D341Med (cell line): ENCODE measurements at places on chromosomes 7 and 10.

GRCh38 chr10:113557424-113557862, 4.6 kb downstream of the HABP2 start:
- DNase-seq, result no peak

DNA sequence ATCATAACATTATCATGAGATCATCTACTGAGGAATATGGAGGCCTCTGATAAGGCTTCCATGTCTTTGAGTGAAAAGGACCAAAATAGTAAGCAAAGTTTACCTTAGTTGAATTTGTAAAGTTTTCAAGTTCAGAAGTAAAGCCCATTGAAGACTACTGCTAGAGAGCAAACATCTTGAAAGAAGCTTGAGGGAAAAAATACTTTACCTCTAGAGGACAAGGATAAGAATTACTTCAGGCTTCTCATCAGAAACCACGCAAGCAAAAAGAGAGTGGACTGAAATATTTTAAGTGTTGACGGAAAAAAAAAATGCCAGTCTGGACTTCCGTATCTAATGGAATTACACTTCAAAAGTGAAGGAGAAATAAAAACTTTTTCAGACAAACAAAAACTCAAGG, 114.3 kb downstream of the MPP7 start:
- no peak for DNase-seq

DNA sequence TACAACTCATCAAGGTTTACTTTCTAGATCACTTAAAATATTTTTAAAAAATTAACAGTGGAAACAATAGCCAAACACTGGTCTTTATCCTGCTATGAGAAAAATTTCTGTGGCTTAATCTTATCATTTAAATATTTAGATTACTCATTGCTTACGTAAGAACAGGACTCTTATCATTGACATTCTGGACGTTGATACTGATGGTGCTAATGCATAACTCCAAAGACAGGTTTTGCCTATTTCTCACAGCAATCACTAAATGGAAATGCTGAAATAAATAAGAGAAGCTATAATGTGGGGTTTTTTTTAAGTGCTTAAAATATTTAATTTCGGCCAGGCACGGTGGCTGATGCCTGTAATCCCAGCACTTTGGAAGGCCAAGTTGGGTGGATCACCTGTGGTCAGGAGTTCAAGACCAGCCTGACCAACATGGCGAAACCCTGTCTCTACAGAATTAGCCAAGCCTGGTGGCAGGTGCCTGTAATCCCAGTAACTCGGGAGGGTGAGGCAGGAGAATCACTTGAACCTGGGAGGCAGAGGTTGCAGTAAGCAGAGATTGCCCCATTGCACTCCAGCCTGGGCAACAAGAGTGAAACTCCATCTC, 195.0 kb downstream of the HGF start:
- DNase-seq, result no peak

DNA sequence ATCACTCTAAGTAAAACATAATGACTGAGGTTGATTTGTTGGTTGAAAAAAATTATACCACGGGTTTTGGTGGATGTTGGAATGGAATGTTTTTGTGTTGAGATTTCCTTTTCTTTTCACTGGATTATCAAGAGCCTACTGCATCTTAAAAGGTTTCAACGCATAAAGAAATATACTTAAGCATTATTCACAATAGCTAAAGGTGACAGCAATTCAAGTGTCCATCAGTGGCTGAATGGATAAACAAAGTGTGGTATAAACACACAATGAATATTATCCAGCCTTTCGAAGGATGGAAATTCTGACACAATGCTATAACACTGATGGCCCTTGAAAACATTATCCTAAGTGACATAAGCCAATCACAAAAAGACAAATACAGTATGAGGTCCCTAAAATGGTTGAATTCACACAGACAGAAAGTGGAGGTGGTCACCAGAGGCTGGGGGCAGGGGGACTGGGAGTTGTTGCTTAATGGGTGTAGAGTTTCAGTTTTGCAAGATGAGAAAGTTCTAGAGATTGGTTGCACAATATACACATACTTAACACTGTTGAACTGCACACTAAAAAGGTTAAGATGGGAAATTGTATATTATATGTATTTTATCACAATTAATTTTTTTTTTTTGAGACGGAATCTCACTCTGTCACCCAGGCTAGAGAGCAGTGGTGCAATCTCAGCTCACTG, 122.3 kb downstream of the NRP1 start:
- no peak for DNase-seq

DNA sequence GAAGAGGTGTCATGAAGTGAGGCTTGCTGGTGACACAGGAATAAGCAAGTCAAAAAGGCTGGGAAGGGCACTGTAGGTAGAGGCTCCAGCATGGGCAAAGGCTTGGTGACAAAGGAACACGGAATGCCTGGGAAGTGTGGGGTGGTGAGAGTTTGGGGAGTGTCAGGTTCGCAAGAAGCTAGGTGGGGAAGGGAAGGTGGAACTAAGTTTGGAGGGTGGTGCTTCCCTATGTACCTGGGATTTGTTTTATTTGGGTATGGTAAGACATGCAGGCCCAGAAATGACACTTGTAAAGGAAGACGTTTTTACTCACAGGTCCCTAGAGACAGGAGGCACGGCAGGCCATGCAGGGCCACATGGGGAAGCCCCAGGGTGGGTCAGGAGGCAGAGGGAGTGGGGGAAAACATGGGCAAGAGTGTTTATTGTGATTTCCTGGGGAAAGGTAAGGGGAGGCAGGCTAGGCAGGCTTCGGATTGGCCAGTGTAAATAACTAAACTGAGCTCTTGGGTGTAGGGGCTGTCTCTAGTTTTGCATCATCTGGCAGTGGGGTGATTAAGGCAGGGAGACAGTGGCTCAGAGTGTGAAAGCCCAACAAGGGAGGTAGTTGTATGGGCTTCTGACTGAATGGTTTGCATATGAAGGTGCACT, 52.1 kb downstream of the SH2D4B start:
- DNase-seq, result no peak

DNA sequence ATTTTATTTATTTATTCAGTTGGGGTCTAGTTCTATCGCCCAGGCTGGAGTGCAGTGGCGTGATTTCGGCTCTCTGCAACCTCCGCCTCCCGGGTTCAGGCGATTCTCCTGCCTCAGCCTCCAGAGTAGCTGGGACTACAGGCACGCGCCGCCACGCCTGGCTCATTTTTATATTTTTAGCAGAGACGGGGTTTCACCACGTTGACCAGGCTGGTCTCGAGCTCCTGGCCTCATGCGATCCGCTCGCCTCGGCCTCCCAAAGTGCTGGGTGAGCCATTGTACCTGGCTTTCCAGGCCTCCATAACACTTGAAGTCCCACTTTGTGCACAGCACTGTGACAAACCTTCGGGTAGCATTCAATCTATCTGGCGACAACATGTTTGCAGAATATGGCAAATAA, 1.0 kb upstream of the DCLRE1C start:
- no peak for DNase-seq

GRCh38 chr7:127620406-127621233, 2.7 kb upstream of the PAX4 start:
- DNase-seq, result no peak

DNA sequence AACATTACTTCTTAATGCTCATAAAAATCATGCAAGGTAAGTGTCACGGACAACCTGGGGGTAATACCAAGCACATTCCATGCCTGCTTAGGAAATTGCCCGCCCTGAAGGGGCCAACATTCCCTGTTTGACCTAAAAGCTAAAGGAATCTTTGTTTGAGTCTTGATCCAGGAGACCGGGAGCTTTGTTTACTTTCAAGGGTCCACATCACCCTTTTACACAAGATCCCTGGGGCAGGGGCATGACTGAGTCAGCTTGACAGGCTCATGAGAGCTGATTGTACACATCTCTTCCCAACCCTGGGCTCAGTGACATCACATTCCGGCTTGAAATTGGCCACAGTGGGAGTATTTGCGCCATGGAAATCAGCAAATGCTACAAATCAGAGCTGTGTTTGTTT, 248.1 kb upstream of the HABP2 start:
- no peak for DNase-seq

GRCh38 chr10:74033702-74034101, 35.8 kb downstream of the VCL start:
- DNase-seq, result no peak

- DNase-seq, result no peak
Measured at GRCh38 chr7:149624006-149624405, 126.4 kb upstream of the ZNF746 start.

DNA sequence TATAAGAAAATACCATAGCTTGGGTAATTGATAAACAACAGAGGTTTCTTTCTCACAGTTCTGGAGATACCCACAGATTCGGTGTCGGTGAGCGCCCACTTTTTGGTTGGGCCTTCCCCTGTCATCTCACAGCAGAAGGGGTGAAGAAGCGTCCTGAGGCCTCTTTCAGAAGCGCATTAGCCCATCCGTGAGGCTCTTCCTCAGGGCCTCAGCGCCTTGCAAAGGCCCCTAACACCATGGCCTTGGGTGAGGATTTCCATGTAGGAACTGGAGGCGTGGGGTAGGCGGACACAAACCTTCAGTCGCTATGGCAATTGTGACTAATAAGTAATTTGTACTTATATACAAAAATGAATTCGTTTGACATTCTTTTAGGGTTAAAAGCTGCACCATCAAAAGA, 316.0 kb downstream of the PTPRN2 start:
- DNase-seq, result no peak

GRCh38 chr7:158495786-158496185, 91.8 kb downstream of the PTPRN2 start:
- peak; percentile 50 for DNase-seq

DNA sequence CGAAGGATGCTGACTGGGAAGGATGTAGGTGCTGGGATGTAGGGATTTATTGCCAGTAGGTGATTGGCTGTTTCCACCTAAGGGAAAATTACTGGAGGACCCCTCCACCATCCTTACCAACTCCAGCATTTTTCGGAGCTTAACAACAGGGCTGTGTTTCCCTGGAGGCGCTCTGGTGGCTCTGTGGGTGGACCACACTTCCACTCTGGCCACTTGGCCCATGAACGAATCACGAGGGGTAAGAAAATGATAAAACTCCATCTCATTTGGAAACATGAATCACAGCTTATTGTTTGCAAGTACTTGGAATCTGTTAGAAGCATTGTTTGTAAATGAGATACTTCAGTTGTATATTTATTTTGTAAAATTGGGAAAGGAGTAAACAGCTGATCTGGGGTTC, 3.0 kb downstream of the DOCK1 start:
- DNase-seq, result no peak

DNA sequence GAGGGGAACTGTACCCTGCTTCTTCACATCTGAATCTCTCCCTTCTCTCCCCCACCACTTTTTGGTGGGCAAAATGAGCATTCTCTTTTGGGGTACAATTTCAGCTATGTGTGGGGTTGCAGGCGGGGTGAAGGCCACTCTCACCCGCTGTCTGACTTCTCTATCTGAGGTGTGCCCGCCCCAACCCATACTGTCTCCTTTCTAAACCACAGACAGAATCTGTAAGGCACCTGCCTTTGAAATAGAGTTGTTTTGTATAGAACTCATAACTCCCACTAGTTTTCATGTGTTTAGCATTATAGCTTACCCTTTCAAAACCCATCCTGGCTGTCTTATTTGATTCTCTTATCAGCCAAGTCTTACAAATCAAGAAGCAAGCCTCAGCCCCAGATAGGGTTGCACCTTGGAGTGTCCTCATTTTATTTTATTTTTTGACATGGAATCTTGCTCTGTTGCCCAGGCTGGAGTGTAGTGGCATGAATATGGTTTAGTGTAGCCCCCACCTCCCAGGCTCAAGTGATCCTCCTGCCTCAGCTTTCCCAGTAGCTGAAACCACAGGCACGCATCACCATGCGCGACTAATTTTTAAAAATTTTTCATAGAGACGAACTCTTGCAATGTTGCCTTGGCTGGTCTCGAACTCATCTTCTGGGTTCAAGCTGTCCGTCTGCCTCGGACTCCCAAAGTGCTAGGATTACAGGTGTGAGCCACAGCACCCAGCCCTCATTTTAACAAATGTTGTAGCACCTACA, 11.9 kb downstream of the TSPAN14 start:
- no peak for DNase-seq

DNA sequence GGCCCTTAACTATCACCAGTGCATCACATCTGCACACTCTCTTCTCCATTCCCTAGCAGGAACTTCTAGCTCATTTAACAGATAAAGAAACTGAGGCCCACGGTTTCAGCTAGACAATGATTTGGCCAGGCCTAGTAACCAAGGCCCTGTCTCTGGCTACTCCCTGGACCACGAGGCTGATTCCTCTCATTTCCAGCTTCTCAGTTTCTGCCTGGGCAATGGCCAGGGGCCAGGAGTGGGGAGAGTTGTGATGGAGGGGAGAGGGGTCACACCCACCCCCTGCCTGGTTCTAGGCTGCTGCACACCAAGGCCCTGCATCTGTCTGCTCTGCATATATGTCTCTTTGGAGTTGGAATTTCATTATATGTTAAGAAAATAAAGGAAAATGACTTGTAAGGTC, 13.5 kb downstream of the AQP1 start:
- no peak for DNase-seq
